ENCODE measurements at places on chromosomes 12 and 14. TPM values are rescaled to one million over a fixed set of nuclear protein-coding genes. Genes with fewer than 3 reads are reported as not detected.

The STAT6 gene
- total RNA-seq, result 52.1 TPM

The LBHD2 gene
- total RNA-seq, result 0.27 TPM

The BDKRB2 gene
- 1.1 TPM for total RNA-seq

The RFX4 gene
- not detected for total RNA-seq

The NFATC4 gene
- total RNA-seq, result 0.42 TPM

The SPX gene
- total RNA-seq, result 2.8 TPM

The LAG3 gene
- 1.4 TPM for total RNA-seq

The B4GALNT1 gene
- 44.0 TPM for total RNA-seq

The OR10G2 gene
- not detected for total RNA-seq

The PPP1R1A gene
- total RNA-seq, result not detected

The ETFBKMT gene
- 0.79 TPM for total RNA-seq

The DTX1 gene
- 0.42 TPM for total RNA-seq

The SPTB gene
- 1.5 TPM for total RNA-seq

The RILPL1 gene
- 10.4 TPM for total RNA-seq

The PLEKHA5 gene
- 7.3 TPM for total RNA-seq

The KLHL33 gene
- total RNA-seq, result not detected

The AMN gene
- total RNA-seq, result 0.39 TPM

The TEAD4 gene
- total RNA-seq, result 39.4 TPM

The TXNDC16 gene
- 1.3 TPM for total RNA-seq

The G2E3 gene
- total RNA-seq, result 17.3 TPM

The KLRD1 gene
- total RNA-seq, result not detected

The DLK1 gene
- total RNA-seq, result 0.39 TPM

The ADAMTS20 gene
- total RNA-seq, result not detected

The TMEM179 gene
- 0.39 TPM for total RNA-seq
